Central memory CD8-positive, alpha-beta T cell (primary cell): ENCODE measurements at places on chromosomes 12 and 14.

DNA sequence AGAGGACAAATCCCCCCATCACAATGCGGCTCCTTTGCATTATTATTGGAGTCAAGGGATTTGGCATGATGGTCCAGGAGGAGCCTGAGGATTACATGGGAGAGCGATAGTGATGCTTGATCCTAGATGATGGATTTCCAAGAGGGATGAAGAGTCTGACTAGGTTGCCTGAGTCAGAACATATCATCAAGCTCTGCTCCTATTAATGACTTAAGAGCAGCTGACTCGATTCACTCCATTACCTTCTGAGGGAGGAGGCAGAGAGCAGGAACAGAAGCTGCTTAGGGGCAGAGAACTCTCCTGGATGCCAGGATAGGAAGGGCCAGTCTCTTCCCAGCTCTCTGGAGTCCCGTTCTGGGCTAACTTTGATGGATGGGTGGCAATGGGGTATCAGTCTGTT lies 54.0 kb upstream of the CISTR start:
- no peaks in the 10 kb centered on the region for H3K4me1 ChIP-seq
- H3K27ac ChIP-seq, result no peak overlapping the region
- no peak overlapping the region for H3K4me3 ChIP-seq

DNA sequence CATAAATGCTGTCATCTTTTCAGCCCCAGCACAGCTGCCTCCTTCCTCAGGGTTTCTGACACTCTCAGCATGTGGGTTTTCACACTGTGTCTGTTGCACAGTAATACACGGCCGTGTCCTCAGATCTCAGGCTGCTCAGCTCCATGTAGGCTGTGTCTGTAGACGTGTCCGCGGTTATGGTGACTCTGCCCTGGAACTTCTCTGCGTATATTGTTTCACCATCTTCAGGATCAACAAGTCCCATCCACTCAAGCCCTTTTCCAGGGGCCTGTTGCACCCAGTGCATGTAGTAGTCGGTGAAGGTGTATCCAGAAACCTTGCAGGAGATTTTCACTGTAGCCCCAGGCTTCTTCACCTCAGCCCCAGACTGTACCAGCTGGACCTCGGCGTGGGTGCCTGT lies 1210.6 kb downstream of the TMEM121 start:
- H3K4me1 ChIP-seq, result peaks cover 38% of the 10 kb centered on the region
- no peaks in the 10 kb centered on the region for H3K27me3 ChIP-seq
- H3K27ac ChIP-seq, result peak overlapping the region; percentile 42
- H3K36me3 ChIP-seq, result peaks cover 5% of the 10 kb centered on the region
- DNase-seq, result no peak
- peak overlapping the region; percentile 68 for H3K4me3 ChIP-seq

- H3K36me3 ChIP-seq, result no peaks in the 10 kb centered on the region
- no peak overlapping the region for H3K27ac ChIP-seq
- no peaks in the 10 kb centered on the region for H3K27me3 ChIP-seq
Measured at GRCh38 chr14:98822917-98823316, 449.1 kb downstream of the BCL11B start.

GRCh38 chr12:41731691-41732090 lies 413.0 kb downstream of the GXYLT1 start:
- no peak overlapping the region for H3K27ac ChIP-seq
- no peaks in the 10 kb centered on the region for H3K27me3 ChIP-seq
- H3K4me3 ChIP-seq, result no peak overlapping the region
- DNase-seq, result no peak
- no peaks in the 10 kb centered on the region for H3K36me3 ChIP-seq

DNA sequence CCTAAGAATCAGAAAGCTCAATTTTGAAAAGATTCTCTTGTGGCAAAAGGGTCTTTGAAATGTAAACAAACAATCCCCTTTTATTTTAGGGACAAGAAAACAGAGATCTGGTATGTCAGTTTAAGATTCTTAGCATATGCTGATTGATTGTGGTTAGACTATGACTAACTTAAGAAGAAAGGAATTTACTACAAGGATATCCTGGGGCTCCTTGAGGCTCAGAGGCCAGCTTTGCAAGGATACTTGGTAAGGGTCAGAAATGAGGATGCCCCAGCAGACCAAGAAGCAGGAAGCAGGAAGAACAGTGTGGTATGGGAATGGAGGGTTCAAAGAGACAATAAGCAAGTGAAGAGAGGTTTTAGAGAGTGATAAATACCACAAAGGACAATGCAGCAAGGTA lies 474.6 kb downstream of the ETNK1 start:
- H3K36me3 ChIP-seq, result no peaks in the 10 kb centered on the region
- no peak for DNase-seq
- H3K27me3 ChIP-seq, result no peaks in the 10 kb centered on the region

GRCh38 chr12:102740141-102740955 lies 176.7 kb downstream of the PAH start:
- peaks cover 8% of the 10 kb centered on the region for H3K27me3 ChIP-seq
- H3K27ac ChIP-seq, result no peak overlapping the region
- DNase-seq, result no peak
- no peak overlapping the region for H3K4me3 ChIP-seq
- H3K4me1 ChIP-seq, result peaks cover 4% of the 10 kb centered on the region
- no peaks in the 10 kb centered on the region for H3K36me3 ChIP-seq

GRCh38 chr14:92039063-92039718 lies 668 bp downstream of the TRIP11 start:
- H3K4me1 ChIP-seq, result peaks cover 47% of the 10 kb centered on the region
- H3K27ac ChIP-seq, result peak overlapping the region; percentile 99
- no peak for DNase-seq
- peaks cover 13% of the 10 kb centered on the region for H3K36me3 ChIP-seq

- no peaks in the 10 kb centered on the region for H3K27me3 ChIP-seq
- no peak overlapping the region for H3K27ac ChIP-seq
- H3K4me3 ChIP-seq, result no peak overlapping the region
- H3K36me3 ChIP-seq, result no peaks in the 10 kb centered on the region
- H3K4me1 ChIP-seq, result no peaks in the 10 kb centered on the region
Measured at GRCh38 chr12:93288626-93289025, 89.1 kb upstream of the NUDT4 start.

GRCh38 chr12:3746758-3747157 lies 6.2 kb downstream of the CRACR2A start:
- H3K4me3 ChIP-seq, result no peak overlapping the region
- H3K36me3 ChIP-seq, result peaks cover 10% of the 10 kb centered on the region
- DNase-seq, result no peak
- no peaks in the 10 kb centered on the region for H3K27me3 ChIP-seq
- peaks cover 51% of the 10 kb centered on the region for H3K4me1 ChIP-seq
- no peak overlapping the region for H3K27ac ChIP-seq

DNA sequence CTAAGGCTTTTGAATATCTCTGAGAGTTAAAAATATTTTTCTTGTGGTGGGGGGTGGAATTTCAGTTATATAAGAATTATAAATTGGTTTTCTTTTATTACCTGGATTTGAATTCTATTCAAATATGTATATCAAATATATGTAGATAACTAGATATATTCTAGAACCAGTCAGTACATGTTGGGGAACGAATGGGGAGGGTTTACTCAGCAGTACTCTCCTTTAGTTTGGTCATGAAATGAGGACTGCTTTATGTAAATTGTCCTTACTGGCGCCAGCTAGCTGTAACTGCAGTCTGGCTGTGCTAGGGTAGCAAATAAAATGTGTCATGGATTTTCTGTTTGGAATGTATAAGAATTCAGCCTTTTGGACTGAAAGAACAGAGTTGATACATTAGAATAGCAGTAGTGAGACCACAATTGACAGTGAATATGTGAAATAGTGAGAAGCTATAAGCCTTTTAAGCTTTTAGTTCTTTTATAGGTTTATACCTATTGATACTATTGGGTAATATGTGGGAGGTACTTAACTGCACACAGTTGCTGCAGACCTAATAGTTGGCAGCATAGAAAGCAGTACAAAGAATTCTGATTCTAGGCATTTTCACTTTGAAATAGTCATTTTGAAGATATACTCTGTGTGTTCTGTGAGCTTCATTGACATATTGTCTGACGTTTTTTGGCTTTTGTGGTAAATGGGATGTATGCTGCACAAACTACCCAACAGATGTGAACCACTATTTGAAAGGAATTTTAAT lies 29.0 kb downstream of the ATF7IP start:
- peak overlapping the region; percentile 100 for H3K27ac ChIP-seq
- no peaks in the 10 kb centered on the region for H3K27me3 ChIP-seq
- H3K4me3 ChIP-seq, result peak overlapping the region; percentile 61
- no peak for DNase-seq
- H3K4me1 ChIP-seq, result peaks cover 76% of the 10 kb centered on the region

GRCh38 chr14:104322531-104323366 lies 184.4 kb downstream of the KIF26A start:
- H3K4me1 ChIP-seq, result no peaks in the 10 kb centered on the region
- H3K36me3 ChIP-seq, result no peaks in the 10 kb centered on the region
- no peak for DNase-seq

DNA sequence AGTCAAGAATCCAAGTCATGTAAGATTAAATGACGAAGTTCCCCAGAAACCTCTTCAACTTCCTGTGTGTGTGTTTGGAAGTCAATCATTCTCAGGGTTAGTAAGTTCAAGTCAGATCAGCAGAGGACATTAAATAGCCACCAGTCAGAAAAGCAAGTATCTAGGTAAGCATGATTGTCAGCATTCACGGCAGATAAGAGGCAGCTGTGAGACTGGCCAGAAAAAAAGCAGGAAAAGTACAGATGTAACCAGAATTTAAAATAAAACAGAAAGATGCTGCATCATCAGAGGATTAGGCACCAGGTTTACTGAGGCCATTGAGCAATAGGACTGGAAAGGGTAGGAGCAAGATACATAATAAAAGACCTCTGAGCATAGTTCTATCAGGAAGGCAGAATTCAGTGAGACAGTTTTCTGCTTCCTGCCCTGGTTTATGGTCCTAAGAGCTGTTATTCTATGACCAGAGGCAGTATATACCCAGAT lies 606.9 kb downstream of the FSCB start:
- H3K36me3 ChIP-seq, result no peaks in the 10 kb centered on the region
- DNase-seq, result no peak
- no peak overlapping the region for H3K4me3 ChIP-seq
- H3K4me1 ChIP-seq, result no peaks in the 10 kb centered on the region

- H3K27me3 ChIP-seq, result no peaks in the 10 kb centered on the region
- no peak overlapping the region for H3K27ac ChIP-seq
- H3K36me3 ChIP-seq, result peaks cover 2% of the 10 kb centered on the region
- H3K4me1 ChIP-seq, result peaks cover 30% of the 10 kb centered on the region
Measured at GRCh38 chr12:116101991-116102390, 175.5 kb downstream of the MED13L start.

DNA sequence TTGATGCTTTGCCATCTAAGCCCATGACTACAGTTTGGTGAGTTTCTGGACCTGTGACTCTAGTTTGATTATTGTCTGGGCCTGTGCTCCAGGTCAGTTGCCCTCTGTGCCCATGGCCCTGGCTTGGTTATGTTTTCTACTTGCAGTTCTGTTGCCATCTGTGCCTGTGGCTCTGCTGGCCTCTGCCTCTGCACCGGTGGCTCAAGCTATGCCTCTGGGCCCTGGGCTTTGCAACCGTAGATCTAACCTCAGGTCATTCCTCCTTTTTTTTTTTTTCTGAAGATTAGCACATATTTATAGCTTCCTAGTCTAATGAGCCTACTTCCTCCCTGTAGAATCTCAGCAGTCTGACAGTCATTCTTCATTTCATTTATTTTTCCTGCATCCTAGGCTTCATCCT lies 161.2 kb downstream of the CCDC91 start:
- H3K27me3 ChIP-seq, result no peaks in the 10 kb centered on the region
- H3K36me3 ChIP-seq, result peaks cover 7% of the 10 kb centered on the region
- no peak overlapping the region for H3K4me3 ChIP-seq
- DNase-seq, result no peak

GRCh38 chr12:42812086-42812485 lies 222.5 kb upstream of the PRICKLE1 start:
- no peak overlapping the region for H3K4me3 ChIP-seq
- no peak overlapping the region for H3K27ac ChIP-seq
- H3K4me1 ChIP-seq, result no peaks in the 10 kb centered on the region
- no peak for DNase-seq

DNA sequence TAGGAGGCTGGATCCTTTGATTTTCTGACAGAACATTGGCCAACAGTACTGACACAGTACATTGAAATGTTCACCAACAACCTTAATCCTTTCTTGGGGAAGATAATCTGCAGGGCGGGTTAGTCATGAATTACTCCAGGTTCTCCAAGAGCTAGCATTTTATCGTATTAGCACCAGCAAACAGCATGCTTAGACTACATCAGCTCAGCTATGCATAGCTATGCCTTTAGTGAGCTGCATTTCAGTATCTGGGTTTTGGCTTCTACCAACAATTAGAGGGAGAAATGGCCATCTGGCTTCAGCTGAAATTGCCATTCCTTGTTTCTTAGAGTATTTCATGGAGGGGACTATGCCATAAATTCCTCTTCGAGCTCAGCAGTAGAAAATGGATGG lies 33.8 kb downstream of the SAMD4A start:
- DNase-seq, result no peak
- no peak overlapping the region for H3K4me3 ChIP-seq
- peaks cover 79% of the 10 kb centered on the region for H3K27me3 ChIP-seq
- no peaks in the 10 kb centered on the region for H3K4me1 ChIP-seq
- H3K36me3 ChIP-seq, result peaks cover 2% of the 10 kb centered on the region

DNA sequence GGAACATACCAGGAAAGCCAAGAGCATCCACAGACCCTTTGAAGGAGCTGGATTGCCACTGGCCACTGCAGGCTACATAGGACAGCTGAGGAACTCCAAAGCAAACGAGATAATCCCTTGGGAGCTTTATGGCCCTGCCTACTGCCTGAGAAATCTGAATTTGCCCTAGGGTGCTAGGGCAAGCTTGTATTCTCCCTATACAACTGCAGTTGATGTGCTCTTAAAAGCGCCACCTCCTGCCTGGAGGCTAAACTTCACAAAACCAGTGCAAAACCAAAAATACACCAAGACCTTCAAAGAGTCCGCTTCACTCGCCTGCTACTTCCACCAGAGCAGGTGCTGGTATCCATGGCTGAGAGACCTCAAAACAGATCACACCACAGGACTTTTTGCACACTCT lies 99.6 kb upstream of the KRR1 start:
- no peak overlapping the region for H3K27ac ChIP-seq
- no peaks in the 10 kb centered on the region for H3K4me1 ChIP-seq
- DNase-seq, result no peak

GRCh38 chr12:96364092-96364700 lies 36.0 kb downstream of the CDK17 start:
- peaks cover 60% of the 10 kb centered on the region for H3K4me1 ChIP-seq
- no peaks in the 10 kb centered on the region for H3K27me3 ChIP-seq
- H3K27ac ChIP-seq, result peak overlapping the region; percentile 1
- no peak overlapping the region for H3K4me3 ChIP-seq
- H3K36me3 ChIP-seq, result peaks cover 27% of the 10 kb centered on the region

- DNase-seq, result no peak
- peaks cover 58% of the 10 kb centered on the region for H3K27me3 ChIP-seq
- no peak overlapping the region for H3K4me3 ChIP-seq
- H3K36me3 ChIP-seq, result no peaks in the 10 kb centered on the region
- peaks cover 6% of the 10 kb centered on the region for H3K4me1 ChIP-seq
- H3K27ac ChIP-seq, result no peak overlapping the region
Measured at GRCh38 chr12:125210104-125210755, 145.0 kb downstream of the AACS start.
